ENCODE measurements at places on chromosomes 1 and 21. TPM values are rescaled to one million over a fixed set of nuclear protein-coding genes. Genes with fewer than 3 reads are reported as not detected.

CAMK2N1 gene
- total RNA-seq = 8.2 TPM

YTHDF2 gene
- total RNA-seq = 51.8 TPM

ZBTB18 gene
- 13.4 TPM for total RNA-seq

CCNL2 gene
- 207 TPM for total RNA-seq

SH3D21 gene
- total RNA-seq = 9.8 TPM

PALMD gene
- 119 TPM for total RNA-seq

PSRC1 gene
- 7.6 TPM for total RNA-seq

RO60 gene
- 84.8 TPM for total RNA-seq

SLC6A17 gene
- not detected for total RNA-seq

MARCKSL1 gene
- total RNA-seq = 126 TPM

Measured in sciatic nerve (tissue), 2 donors.